C1 segment of cervical spinal cord (tissue), 14 donors: ENCODE measurements at places on chromosomes 12 and 14.

- no peak for DNase-seq
These were observed 52.2 kb upstream of the CD163 start for GRCh38 chr12:7555752-7556151.

GRCh38 chr12:22974865-22975264 lies 349.9 kb downstream of the ETNK1 start:
- no peak for DNase-seq

DNA sequence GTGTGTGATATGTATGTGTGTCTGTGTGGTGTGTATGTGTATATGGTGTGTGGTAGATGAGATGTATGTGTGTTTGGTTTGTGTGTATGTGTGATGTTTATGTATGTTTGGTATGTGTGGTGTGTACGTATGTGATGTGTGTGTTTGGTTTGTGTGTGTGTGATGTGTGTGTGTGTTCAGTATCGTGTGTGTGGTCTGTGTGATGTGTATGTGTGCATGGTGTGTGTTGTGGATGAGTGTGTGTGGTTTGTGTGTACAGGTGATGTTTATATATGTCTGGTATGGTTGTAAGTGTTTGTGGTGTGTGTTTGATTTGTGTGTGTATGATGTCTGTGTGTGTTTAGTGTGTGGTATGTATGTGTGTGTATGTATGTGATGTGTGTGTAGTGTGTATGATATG lies 199.4 kb downstream of the SUDS3 start:
- no peak for DNase-seq

DNA sequence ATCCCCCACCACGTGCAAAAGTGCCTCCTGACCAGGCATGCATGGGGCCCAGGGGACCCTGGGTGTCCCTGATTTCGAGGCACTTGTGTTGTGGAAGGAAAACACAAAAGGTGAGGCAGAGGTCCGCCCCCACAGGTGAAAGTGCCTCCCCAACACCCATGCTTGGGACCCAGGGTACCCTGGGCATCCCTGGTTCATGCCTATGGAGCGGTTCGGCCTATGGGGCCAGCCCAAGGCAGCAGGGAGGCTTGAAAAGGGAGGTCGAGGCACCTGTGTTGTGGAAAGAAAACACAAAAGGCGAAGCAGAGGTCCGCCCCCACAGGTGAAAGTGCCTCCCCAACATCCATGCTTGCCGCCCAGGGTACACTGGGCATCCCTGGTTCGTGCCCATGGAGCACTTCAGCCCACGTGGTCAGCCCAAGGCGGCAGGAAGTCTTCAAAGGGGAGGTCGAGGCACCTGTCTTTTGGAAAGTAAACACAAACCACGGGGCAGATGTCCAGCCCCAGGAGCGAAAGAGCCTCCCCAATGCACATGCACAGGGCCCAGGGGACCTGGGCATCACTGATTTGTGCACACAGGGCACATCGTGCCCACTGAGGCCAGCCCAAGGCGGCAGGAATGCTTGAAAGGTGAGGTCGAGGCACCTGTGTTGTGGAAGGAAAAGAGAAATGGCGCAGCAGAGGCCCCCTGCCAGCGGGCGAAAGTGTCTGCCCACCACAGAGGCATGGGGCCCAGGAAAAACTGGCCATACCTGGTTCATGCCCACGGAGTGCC lies 375.5 kb downstream of the ALG10 start:
- DNase-seq = no peak

DNA sequence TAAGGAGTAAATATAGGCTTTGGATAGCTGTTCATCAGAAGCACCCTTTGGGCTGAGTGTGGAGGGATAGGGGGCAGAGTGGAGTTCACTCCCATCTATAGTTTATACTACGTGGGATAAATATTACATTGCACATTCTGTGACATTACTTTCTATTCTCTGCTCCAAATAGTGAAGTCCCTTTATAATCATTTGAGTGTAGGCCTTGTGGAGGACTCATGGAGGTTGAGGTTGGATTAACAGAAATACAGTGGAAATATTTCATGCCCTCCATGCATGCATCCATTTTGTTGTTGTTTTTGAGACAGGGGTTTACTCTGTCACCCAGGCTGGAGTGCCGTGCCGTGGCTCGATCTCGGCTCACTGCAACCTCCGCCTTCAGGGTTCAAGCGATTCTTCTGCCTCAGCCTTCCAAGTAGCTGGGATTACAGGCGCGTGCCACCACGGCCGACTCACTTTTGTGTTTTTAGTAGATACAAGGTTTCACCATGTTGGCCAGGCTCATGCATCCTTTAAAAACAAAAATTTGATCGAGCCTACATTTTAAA lies 1.4 kb downstream of the CHPT1 start:
- DNase-seq = no peak

- DNase-seq = no peak
These were observed 72.2 kb downstream of the FBXW8 start for GRCh38 chr12:116982791-116983411.

DNA sequence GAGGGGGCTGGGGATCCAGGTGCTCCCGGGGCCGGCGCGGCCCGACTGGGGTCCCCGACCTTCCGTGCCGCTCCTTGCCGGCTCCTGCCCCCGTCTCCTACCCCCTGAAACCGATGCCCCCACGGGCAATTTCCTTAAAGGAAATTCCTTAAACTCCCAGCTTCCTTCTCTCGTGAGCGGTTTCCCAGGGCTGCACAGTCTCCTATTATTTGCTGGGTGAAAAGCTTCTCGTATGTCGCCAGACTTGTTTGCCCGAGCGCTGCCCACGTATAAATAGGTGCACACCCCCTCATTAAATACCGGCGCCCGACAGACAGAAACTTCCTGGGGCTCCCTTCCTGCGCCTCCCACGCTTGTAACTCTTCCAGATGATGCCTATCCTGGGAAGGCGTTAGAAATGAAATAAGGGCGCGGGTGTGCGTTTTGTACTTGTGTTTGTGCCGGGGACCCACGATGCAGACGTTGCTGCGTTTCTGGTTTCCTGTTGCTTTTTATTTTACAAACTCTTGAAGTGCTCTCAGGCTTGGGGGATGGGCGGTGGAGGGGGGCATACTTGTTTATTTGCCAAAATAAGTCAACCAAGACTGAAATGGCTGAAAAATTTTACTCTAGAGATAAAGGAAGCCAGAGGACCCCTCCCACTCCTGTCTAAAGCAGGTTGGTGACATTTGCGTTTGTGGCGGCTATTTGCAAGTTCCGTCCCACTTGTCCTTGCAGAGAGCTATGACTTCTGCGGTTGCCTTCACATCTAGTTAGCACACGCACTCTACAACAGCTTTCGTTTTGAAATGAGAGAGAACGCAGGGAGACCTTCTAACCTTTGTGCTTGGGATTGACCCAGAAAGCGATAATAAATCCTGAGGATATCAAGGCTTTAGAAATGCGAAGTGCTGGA lies 1.0 kb downstream of the HIP1R start:
- DNase-seq = peak; percentile 71

DNA sequence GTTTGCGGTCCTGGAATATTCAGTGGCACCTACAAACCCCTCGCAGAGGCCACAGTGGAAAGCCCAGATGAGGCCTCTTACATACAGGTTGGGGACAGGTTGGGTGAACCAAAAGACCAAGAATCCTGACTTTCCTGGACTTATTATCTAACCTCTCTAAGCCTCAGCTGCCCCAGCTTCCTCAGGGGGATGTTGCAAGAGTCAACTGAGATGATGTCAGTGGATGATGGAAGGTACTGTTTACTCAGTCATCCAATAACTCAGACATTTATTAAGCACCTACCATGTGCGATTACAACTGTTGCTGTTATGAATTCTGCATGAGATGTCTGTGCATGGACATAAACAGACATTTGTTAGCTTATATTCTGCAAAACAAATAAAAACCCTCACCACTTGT lies 72.8 kb downstream of the RFX4 start:
- DNase-seq = no peak

GRCh38 chr12:68759852-68760251 lies 13.9 kb downstream of the SLC35E3 start:
- DNase-seq = no peak

GRCh38 chr12:124938587-124938986 lies 24.1 kb upstream of the UBC start:
- no peak for DNase-seq

- no peak for DNase-seq
These were observed 36.9 kb downstream of the ITPK1 start for GRCh38 chr14:93078870-93079269.

- DNase-seq = no peak
These were observed 89.2 kb downstream of the KCNK10 start for GRCh38 chr14:88233915-88234314.

DNA sequence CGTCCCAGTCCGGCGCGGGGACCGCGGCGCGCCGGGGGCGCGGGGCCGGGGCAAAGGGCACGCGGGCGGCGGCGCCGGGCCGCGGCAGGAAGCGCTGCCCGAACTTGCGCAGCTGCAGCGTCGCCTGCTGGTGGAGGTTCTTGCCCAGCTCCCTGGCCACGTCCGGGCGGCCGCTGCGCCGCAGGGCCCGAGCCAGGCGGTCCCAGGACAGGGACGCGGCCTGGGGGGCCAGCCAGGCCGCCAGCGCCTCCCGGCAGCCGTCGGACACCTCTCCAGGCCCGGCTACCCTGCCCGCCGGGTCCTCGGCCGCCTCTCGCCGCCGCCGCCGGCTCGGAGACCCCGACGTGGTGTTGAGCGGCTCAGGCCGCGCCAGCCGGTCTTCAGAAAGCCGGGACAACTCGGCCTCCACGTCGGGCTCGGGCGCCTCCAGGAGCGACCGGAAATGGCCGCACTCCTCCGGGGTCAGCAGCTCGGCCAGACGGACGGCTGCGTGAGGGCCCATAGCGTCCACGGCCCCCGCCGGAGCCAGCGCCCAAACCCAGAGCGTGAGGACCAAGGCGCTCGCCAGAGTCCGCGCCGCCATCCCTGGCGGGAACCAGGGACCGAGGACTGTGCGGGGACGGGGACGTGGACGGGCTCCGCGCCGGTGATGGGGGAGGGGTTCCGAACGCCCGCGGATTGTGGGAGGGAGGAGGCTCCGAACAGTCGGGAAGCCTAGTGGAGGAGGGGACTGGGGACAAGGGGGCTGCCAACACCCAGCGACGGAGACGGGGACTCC lies 34.0 kb downstream of the FIGNL2 start:
- peak; percentile 51 for DNase-seq

DNA sequence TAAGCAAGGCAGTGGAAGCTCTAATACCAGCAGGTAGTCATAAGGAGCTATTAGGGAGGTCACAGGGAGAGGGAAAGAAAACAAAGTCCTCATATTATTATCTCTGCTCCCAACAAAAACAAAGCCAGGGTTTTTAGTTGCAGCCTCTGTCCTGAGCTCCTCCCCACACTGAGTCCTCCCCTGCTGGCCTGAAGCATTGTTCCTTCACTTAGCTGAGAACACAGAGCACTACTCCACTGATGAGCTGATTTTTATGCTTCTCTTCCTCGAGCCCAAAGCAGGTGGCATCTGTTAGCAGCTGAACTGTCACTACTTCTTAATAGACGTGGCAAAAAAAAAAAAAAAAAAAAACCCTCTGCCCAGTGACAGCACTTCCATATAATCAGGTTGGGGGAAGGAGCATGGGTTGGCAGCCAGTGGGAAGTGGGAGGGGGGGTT lies 10.5 kb upstream of the STAC3 start:
- DNase-seq = no peak

- DNase-seq = peak; percentile 71
These were observed 42.4 kb downstream of the PLEKHG3 start for GRCh38 chr14:64746298-64747250.

- DNase-seq = no peak
These were observed 143.6 kb downstream of the RGS6 start for GRCh38 chr14:72075649-72076334.

- no peak for DNase-seq
These were observed 70.2 kb downstream of the STXBP6 start for GRCh38 chr14:24979725-24980239.

DNA sequence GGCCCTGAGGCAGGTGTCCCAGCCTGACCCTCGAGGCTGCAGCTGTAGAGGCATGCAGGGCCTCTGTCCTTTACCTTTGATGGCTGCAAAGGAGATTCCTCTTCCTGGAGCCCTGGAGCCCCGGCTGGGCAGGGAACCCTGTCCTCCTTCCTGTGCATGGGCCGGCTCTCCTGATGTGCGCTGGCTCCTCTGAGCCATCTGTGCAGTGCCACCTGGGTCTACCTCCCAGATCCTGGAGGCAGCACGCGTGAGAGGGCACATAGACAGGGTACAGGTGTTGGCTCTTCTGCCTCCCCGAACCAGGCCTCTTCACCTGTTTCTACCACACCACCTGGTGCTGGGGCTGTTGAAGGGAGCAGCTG lies 115.1 kb downstream of the BEGAIN start:
- no peak for DNase-seq
